ENCODE measurements at places on chromosomes 4 and X. TPM values are rescaled to one million over a fixed set of nuclear protein-coding genes. Genes with fewer than 3 reads are reported as not detected.

DNA sequence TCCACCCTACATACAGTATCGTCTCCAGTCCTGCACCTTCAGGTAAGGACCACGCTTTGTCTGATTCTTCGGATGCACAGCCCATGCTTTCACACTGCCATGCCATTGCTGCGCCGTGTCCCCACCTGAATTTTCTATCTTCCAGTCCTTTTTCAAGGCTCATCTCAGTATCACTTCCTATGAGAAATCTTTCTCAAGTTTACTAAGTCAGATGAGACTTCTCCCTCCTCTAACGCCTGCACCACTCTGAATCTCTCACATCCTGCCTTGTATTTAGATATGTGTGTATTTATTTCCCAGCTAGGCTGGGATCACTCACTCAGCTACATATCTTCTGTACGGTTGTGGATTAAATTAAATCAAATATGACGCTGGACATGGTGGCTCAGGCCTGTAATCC lies 116.8 kb downstream of the SMIM20 start:
- no peak for DNase-seq

DNA sequence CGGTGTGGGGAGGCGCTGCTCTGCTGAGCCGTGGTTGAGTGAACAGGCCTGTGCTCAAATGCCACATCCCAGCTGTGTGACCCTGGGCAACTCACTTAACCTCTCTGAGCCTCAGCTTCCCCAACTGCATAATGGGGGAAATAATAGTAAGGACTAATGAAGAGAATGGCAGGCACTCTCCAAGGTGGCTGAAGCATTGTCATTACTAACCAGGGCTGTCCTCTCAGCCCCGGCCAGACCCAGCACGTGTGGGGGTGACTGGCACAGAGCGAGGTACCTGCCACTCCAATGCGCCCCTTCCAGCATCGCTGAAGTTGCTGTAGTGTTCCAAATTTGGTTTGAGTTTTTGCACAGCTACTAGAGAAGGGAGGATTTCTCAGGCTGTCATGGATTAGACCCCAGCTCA lies 80.0 kb downstream of the ABLIM2 start:
- no peak for DNase-seq

PLXNA3 gene
- 9.7 TPM for total RNA-seq

MGARP gene
- total RNA-seq, result 0.89 TPM

FATE1 gene
- total RNA-seq, result not detected

Data from A172 (cell line).